CD14-positive monocyte (primary cell): ENCODE measurements at places on chromosomes 1 and 21.

- no peak overlapping the region for H3K27ac ChIP-seq
- H3K4me1 ChIP-seq = no peaks in the 10 kb centered on the region
- DNase-seq = no peak
- no peak overlapping the region for H3K4me3 ChIP-seq
- no peaks in the 10 kb centered on the region for H3K27me3 ChIP-seq
- H3K36me3 ChIP-seq = no peaks in the 10 kb centered on the region
These were observed 12.2 kb upstream of the CLSTN1 start for GRCh38 chr1:9835758-9836631.

DNA sequence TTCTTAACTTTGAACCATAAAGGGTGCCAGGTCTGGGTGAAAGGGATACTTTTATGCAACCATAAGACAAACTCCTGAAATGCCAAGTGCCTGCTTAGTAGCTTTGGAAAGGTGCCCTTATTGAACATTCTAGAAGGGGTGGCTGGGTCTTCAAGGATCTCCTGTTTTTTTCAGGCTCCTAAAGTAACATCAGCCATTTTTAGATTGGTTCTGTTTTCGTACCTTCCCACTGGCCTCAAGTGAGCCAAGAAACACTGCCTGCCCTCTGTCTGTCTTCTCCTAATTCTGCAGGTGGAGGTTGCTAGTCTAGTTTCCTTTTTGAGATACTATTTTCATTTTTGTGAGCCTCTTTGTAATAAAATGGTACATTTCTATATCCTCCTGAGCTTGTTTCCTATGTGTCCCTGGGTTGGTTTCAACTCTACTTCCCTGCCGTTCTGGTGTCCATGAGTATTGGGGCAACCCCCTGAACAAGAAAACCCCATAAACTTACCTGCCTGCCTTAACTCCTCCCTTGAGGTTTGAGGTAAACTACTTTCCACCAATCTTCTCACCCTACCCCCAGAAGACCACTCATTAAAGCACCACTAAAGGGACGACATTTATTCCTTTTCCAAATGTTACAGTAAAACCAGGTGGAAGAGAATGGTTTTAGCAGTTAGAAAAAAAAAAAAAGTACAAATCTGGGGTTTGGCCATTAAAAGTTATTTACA is 2.6 kb downstream of the MARCKSL1 start:
- H3K27me3 ChIP-seq = peaks cover 7% of the 10 kb centered on the region
- no peak overlapping the region for H3K4me3 ChIP-seq
- H3K4me1 ChIP-seq = peaks cover 30% of the 10 kb centered on the region
- H3K36me3 ChIP-seq = peaks cover 59% of the 10 kb centered on the region

DNA sequence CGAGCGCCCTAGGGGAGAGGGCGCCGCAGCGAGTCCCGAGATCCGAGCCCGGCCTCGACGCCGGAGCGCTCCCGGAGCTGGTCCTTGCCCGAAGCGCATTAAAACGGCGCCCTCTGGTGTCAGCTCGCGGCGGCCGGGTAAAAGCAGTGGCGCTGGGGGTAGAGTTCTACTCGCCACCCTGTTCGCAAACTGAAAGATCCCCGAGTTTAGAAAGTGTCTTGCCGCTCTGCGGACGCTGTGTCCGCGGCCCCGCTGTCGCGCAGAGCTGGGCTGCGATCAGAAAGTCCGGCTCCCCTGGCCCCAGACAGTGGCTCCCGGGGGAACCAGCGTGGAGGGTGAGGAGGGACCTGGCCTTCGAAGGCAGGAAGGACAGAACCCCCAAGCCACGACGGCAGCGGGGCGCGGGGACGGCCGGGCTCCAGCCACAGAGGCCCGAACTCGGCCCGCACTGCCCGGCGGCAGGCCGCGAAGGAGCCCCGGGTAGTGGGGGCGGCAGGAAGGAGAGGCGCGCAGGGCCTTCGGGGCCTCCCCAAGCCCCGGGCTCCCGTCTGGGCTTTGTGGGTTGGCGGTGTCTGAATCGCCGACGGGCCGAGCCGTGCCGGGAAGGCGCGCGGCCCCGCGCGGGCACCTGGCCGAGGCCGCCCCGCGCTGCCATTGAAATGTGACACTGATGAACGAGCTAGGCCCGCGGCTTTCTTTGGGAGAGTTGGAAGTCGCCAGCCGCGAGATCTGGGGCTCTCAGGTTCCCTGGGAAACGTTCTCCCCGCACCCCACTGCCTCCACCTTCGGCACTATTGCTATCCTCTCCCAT is 39.1 kb upstream of the NFIA start:
- peaks cover 5% of the 10 kb centered on the region for H3K4me1 ChIP-seq
- DNase-seq = peak; percentile 75
- H3K27me3 ChIP-seq = peaks cover 5% of the 10 kb centered on the region
- no peaks in the 10 kb centered on the region for H3K36me3 ChIP-seq
- peak overlapping the region; percentile 54 for H3K4me3 ChIP-seq
- no peak overlapping the region for H3K27ac ChIP-seq

DNA sequence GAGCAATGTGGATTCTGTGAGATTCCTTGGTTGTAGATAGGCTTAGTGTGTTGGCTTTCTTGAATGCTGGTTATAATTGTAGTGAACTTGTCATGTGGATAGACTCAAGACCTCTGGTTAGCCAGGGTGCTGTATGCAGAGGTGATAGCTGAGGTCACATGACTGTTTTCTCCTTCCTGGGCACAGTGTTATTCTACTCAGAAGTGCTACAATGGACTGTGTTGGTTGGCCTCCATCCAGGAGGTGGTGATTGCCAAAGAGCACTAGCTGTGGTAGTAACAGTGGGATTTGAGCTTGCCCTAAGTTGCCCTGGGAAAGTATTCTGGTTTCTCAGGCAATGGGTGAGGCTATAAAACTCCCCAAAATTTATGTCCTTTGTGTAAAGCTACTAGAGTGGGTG is 71.6 kb downstream of the SH3BGR start:
- no peak overlapping the region for H3K27ac ChIP-seq
- no peaks in the 10 kb centered on the region for H3K36me3 ChIP-seq
- no peak for DNase-seq

DNA sequence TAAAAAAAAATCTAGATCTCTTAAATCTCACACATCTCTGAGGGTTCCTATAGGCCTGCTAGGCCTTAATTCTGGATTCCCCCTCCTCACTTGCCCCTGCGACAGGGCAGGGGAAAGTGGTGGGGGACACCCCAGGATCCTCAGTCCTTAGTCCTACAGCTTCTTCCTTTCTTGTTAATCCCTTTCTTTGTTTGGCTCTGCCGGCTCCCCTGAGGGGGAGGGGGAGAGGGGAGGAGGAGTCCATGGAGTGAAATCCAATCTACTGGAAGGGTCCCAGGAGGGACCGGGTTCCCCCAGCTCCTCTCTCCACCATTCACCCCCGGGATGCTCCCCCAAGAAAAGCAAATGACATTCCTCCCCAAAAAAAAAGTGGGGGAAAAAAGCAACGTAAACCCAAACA is 8.5 kb downstream of the MEX3A start:
- peaks cover 42% of the 10 kb centered on the region for H3K27me3 ChIP-seq
- peaks cover 11% of the 10 kb centered on the region for H3K4me1 ChIP-seq
- DNase-seq = no peak
- no peak overlapping the region for H3K27ac ChIP-seq

DNA sequence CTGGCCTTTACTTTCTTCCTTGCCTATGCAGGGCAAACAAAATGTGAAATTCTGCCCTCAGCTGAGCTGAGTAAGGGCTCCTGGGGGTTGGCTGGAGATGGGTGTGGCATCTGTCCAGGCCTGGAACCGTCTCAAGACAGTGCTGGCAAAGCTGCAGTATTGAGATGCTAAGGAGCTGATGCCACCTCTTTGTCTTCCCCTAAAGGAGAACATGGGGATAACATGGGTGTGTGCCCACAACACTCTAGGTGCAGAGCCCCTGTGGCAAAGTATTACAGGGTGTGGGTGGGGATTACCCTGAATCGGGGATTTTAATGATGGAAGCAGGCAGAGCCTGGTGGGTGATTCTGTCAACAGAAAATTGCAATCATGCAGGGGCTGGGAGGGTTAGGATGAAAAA is 2.5 kb upstream of the ST3GAL3 start:
- H3K4me1 ChIP-seq = peaks cover 15% of the 10 kb centered on the region
- H3K27ac ChIP-seq = no peak overlapping the region
- H3K4me3 ChIP-seq = no peak overlapping the region
- no peak for DNase-seq

DNA sequence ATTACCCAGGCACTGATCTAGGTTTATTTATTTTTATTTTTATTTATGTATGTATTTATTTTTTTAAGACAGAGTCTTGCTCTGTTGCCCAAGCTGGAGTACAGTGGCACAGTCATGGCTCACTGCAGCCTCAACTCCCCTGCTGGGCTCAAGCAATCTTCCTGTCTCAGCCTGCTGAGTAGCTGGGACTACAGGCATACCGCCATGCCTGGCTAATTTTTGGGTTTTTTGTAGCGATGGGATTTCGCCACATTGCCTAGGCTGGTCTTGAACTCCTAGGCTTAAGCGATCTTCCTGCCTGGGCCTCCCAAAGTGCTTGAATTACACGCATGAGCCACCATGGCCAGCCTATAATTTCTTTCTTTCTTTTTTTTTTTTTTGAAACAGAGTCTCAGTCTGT is 9.4 kb downstream of the PHACTR4 start:
- no peak overlapping the region for H3K4me3 ChIP-seq
- DNase-seq = no peak
- no peaks in the 10 kb centered on the region for H3K27me3 ChIP-seq
- H3K27ac ChIP-seq = peak overlapping the region; percentile 26

- H3K27ac ChIP-seq = no peak overlapping the region
- no peak for DNase-seq
- no peak overlapping the region for H3K4me3 ChIP-seq
- H3K36me3 ChIP-seq = no peaks in the 10 kb centered on the region
- H3K27me3 ChIP-seq = no peaks in the 10 kb centered on the region
- peaks cover 28% of the 10 kb centered on the region for H3K4me1 ChIP-seq
These were observed 29.6 kb downstream of the SLC1A7 start for GRCh38 chr1:53112861-53113260.

- H3K36me3 ChIP-seq = peaks cover 11% of the 10 kb centered on the region
- H3K27me3 ChIP-seq = no peaks in the 10 kb centered on the region
- DNase-seq = no peak
- no peak overlapping the region for H3K4me3 ChIP-seq
These were observed 20.5 kb downstream of the DSTYK start for GRCh38 chr1:205190845-205191577.

- H3K4me3 ChIP-seq = peak overlapping the region; percentile 68
- H3K4me1 ChIP-seq = peaks cover 26% of the 10 kb centered on the region
- no peaks in the 10 kb centered on the region for H3K36me3 ChIP-seq
- peak overlapping the region; percentile 95 for H3K27ac ChIP-seq
These were observed 1.2 kb downstream of the SH3GLB1 start for GRCh38 chr1:86705665-86705985.

GRCh38 chr1:104746994-104747393 is 997.3 kb downstream of the AMY1C start:
- H3K27me3 ChIP-seq = no peaks in the 10 kb centered on the region
- H3K27ac ChIP-seq = no peak overlapping the region
- H3K36me3 ChIP-seq = no peaks in the 10 kb centered on the region
- no peaks in the 10 kb centered on the region for H3K4me1 ChIP-seq
- DNase-seq = no peak

GRCh38 chr1:233844692-233845091 is 59.8 kb upstream of the SLC35F3 start:
- H3K4me3 ChIP-seq = no peak overlapping the region
- DNase-seq = no peak
- H3K36me3 ChIP-seq = no peaks in the 10 kb centered on the region
- no peaks in the 10 kb centered on the region for H3K27me3 ChIP-seq
- no peaks in the 10 kb centered on the region for H3K4me1 ChIP-seq
